Activated T-cell treated with anti-CD3 and anti-CD28 coated beads, Interleukin-2, amount 50 U/mL, for 48 hours (primary cell): ENCODE measurements at places on chromosomes 5 and 9.

DNA sequence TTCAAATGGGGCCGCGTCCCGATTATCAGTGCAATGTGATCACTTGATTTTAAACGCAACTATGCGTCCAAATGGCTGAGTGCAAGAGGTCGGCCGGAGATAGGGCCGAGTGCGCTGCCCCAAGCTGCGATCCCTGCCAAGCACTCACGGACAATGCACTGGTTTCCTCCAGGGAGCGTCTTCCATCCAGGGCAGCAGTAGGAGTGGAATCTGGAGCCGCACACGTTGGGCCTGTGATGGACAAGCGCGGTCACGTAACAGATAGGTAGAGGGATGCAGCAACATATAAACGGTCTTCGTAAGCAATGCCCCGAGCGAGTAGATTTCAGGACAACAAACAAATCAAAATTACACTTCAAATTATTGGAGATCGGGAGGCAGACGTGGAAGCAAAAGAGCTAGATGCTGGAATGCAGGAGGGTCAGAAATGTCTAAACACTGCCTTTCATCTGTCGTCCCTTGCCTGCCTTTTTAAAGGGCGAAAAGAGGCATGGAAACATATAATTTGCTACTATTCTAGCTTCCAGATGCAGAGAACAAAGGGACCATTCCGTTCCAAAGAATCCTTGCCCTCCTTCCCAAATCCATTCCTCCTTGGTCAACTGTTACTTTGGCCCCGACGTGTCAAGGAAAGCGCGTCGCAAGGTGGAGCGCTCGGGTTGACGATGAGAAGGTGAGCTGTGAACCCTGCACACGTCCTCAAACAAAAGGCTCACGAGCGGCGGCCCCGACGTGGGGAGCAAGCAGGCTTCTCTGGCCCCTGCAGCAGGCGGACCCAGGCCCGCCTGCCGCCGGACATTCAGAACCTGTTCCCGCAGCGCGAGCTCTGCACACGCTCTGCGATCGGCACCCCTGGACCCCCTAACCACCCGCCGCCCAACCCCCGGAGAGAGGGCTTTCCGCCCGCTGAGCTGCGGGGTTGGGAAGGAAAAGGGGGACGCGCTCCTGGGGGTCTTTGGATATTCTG lies 1.5 kb downstream of the FBN2 start:
- DNase-seq: no peak

DNA sequence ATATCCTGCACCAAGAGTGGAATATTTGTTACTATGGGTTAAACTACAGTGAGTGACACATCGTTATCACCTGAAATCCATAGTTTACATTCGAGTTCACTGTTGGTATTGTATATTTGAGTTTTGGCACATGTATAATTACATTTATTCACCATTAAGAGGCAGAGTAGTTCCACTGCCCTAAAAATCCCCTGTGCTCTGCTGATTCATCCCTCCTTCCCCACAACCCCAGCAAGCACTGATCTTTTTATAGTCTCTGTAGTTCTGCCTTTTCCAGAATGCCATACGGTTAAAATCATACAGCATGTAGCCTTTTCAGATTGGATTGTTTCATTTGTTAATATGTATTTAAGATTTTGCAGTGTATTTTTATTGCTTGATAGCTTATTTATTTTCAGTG lies 495.2 kb downstream of the DIRAS2 start:
- no peak for DNase-seq

GRCh38 chr5:54942064-54942778 lies 43.2 kb downstream of the ESM1 start:
- no peak for DNase-seq

DNA sequence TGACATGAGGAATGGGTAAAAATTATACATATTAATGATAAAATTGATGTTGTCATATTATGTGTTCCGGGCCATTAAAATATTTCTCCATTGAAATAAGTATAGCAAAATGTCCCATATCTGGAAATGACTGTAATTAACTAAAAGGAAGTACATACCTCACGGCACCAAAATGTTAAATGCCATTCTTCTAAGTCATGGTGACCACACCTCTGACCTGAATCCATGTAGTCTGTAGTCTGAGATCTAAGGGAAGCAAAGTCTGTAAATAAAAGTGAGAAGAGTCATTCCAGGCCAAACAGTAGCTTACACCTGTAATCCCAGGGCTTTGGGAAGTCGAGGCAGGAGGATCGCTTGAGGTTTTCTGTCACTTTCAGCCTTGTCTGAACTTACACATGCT lies 8.7 kb upstream of the GDA start:
- no peak for DNase-seq

DNA sequence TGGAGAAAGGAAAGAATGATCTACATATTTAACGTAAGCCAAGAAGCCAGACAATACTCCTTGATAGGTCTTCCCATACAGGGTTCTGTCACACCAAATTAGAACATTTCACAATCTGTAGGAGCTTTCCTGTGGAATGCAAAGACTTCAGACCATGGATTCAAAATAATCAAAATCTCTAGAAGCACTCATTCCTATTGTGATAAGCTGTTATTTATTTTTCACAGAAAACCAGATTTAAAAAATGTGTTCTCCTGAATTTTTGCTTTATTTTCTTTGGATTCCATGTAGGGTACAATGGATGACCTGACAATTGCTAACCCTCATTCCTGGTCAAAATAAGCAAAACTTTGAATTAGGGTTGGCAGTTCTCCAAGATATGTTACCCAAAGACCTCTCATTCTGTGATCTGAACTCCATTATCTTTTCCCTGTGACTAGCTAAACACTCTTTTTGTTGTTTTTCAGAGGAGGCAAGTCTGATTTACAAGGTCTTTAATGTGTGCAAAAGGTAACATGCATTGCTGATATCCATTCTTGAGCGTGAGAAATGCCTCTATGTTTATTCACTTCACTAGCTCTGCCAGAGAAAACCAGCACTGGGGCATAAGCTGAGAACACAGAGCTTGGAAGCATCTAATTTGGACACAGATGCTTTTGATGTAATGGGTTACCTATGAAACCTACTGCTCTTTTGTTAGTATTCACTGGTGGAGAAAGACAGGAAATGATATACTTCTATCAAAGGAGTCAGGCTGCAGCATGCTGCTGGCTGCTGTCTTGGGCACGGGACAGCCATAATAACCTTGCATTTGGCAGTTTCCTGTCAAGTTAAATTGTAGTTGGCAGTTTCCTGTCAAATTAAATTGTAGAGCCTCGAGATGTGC lies 31.4 kb downstream of the ACTBL2 start:
- no peak for DNase-seq

DNA sequence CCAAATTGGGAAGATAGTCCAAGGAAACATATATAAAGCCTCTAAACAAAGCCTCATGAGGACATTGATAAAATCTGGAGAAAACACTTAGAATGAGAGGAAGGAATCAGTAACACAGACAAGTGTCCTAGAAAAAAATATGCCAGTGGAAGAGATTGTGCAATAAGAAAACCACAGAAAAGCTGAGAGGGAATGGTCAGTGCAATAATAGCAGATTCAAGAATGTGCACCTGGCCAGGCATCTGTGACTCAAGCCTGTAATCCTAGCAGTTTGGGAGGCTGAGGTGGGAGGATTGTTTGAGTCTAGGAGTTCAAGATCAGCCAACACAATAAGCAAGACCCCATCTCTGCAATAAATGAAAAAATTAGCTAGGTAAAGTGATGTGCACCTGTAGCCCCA lies 691.2 kb upstream of the CDH6 start:
- no peak for DNase-seq

DNA sequence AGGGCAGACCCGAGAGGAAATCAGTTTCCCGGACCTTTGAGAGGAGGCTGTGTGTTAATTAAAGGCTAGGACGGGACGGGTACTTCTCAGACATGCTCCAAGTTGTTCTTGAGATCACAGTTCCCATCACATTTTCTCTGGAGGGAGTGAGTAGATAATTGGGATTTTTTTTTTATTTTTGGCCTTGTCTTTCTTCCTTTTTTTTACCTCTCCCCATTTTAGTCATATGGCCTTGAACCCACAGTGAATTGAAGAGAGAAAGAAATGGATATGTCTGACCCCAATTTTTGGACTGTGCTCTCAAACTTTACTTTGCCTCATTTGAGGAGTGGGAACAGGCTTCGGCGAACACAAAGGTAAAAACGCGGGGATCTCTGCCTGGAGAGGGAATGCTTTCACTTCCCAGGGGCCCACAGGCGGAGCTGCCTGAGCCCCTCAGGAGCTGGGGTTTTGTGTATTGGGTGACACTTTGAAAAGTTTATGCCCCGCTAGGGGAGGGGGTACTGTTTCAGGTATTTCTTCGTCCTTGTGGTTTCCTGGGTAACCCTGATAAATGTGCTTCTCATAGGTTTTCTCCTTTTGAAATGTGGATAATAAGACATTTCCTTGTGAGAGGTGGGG lies 191.8 kb downstream of the CD180 start:
- DNase-seq: peak; percentile 23

- no peak for DNase-seq
Measured at GRCh38 chr9:133058550-133059320, 3.0 kb upstream of the CEL start.

- no peak for DNase-seq
Measured at GRCh38 chr5:540906-541538, 16.8 kb upstream of the SLC9A3 start.

DNA sequence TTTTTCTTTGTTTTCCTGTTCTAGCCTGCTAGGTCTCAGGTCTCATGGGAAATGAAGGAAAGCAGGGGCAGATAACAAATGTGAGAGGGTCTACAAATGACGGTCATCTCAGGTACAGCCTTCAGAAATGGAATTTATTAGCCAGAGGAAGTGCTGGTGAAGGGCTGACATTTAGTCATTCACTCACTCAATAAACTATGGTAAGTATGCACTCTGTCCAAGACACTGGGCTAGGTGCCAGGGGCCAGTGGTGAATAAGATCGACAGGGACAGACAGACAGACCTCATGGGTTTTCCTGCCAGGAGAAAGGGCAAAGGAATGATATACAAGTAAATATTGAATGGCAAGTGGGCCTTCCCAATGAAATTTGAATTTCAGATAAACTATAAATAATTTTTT lies 6.3 kb downstream of the PDE6A start:
- no peak for DNase-seq

GRCh38 chr5:136699651-136700050 lies 334.3 kb upstream of the TRPC7 start:
- no peak for DNase-seq

- no peak for DNase-seq
Measured at GRCh38 chr5:81552852-81553566, 159.1 kb upstream of the ACOT12 start.

- DNase-seq: peak; percentile 84
Measured at GRCh38 chr5:74640450-74640953, at the start of gene ENC1. TSS of gene ENC1 (minus strand) at chr5:74640728. CDS start at chr5:74636485, 4,243 bp downstream.

- DNase-seq: no peak
Measured at GRCh38 chr5:98419825-98420224, 353.6 kb upstream of the RGMB start.

DNA sequence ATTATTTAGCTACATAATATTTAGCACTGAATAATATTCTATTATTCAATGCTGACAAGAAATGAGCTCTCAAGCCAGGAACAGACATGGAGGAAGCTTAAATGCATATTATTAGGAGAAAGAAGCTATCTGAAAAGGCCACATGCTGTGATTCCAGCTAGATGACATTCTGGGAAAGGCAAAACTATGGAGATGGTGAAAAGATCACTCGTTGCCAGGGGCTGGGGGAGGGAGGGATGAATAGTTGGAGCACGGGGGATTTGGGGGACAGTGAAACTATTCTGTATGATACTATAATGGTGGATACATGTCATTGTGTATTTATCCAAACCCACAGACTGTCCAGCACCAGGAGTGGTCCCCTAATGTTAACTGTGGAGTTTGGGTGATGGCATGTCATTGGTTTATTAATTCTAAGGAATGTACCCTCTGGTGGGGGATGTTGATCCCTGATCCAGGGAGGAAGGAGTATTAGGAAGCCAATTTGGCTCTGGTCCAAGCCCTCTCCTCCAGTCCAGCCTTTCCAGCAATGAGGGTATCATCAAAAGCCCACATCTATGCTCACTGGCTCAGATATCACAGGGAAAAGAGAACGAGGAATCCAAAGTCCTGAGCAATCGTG lies 162.5 kb downstream of the COL23A1 start:
- DNase-seq: no peak

GRCh38 chr9:111094433-111094924 lies 56.2 kb upstream of the LPAR1 start:
- no peak for DNase-seq

- DNase-seq: no peak
Measured at GRCh38 chr5:126366199-126366560, 57.0 kb upstream of the GRAMD2B start.

DNA sequence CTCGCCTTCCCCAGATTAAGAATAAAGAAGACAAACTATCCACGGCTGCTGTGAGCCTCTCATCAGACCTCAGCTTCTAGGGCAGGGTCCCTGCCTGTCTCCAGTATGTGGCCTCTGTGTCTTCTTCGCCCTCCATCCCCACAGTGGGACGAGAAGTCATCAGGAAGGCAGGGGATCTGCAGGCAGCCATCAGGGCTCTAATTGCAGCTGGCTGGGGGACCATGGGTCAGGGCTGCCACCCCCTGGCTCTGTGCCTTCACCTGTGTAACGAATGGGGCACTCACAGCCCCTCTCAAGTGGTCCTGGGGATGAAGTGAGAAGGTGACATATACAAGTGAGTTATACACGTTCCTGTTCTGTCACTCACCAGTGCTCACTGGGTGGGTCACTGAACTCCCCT lies 139.8 kb downstream of the KCNIP1 start:
- no peak for DNase-seq

- no peak for DNase-seq
Measured at GRCh38 chr5:69035665-69036064, 58.1 kb upstream of the SLC30A5 start.

DNA sequence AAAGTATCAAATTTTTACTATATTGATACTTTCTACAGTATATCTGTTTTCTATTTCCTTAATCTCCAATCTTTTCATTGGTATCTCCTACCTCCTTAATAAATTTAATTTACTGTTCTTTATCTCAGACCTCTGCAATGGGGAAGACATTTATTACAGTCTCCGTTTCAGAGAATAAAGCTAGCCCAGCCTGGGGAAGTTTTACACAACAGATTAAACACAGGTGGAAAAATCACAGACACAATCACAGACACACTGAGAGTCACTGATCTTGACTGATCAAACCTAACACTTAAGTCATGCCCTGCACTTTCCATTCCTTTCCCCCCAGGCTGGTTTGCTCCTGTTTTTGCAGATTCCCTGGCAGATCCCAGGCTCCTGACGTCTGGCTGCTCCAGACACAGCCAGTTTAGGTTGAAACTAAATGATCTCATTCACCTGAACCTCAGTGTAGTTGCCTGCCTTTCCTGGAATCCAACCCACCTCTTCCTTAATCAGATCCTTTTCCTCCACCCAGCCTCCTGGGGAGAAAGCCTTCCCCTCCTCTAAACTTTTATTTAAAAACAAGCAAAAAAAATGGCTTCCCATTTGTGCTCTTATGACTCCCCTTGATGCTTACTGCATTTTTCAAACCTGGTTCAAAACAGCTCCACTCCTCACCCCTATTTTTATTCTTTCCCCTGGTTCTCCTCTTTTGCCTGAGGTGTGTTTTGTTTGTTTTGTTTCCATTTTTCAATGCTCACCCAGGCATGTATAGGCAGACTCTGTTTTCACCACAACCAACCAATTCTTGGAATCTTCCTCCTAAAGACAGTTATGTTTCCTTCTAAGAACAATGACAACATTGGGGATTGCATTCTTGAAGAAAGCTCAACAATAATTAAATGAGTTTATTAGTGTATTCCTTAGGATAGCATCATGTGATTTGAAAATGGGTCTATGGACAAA lies 29.5 kb upstream of the OSMR start:
- DNase-seq: no peak
